ENCODE measurements at places on chromosomes 1 and 21.

DNA sequence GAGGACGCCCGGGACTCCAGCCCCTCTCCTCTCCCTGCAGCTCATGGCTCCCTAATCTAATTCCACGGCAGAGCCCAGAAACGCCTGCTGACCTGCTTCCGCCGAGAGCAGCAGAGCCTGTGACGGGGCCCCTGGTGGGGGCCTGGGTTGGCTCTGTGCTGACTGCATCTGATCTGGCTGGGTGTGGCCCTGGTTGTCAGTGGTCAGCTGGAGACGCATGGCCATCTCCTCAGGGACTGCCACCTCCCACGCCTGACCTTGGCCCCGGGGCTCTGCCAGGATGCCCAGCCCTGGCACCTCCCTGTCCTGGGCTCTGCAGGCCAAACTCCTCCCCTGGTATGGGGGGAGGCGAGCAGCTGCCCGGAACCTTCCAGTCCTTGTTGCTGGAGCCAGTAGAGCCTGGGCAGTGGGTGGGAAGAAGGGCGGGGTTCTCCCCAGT lies 1.1 kb upstream of the PLCH2 start:
- DNase-seq, result no peak

GRCh38 chr1:60035921-60036320 lies 37.6 kb downstream of the C1orf87 start:
- DNase-seq, result no peak

- no peak for DNase-seq
Observed at GRCh38 chr1:52904927-52905698, 16.4 kb downstream of the ECHDC2 start.

- DNase-seq, result no peak
Observed at GRCh38 chr1:225114354-225114990, 185.0 kb downstream of the DNAH14 start.

GRCh38 chr1:74502858-74503257 lies 9.6 kb downstream of the LRRC53 start:
- no peak for DNase-seq

DNA sequence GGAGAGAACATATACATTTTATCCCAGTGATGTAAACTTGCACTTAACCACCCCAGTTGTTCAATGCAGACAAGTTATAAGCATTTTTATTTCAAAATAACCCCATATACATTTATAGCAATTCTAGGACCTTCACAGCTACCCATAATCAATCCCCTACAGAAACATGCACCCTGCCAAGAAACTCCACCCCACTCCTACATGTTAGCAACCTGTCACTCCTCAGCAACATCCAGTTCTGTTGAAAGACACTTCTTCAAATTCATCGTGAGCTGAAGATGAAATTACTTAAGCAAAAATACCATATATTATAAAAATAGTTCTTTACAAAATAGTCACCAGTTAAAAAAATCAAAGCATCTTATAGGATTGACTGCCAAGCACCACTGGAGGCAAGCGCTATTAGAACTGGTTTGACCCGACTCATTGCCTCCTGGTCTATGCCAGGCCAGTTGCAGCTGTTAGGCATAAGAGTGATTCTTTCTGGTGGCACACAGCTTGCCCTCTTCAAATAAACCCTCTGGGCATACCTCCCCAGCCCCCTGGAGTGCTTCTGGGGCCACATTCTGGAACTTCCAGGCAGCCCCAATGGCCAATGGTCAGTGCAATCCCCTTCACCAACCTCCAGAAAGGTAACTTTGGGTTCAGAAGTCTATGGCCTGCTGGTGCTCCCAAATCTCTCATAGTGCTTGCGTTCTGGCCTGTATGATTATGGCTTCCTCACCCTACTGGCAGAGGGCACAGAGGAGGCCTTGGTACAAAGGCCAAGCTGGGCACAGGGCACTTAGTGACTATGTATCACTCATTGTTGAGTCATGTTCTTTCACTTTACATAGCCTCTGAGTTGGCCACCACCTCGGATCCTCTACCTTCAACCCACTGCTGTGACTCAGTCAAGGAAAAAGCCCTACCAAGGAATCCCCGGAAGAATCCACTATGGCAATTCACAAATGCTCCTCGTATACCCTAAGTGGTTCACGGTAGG lies 72.2 kb upstream of the RALGPS2 start:
- DNase-seq, result no peak

All from central memory CD8-positive, alpha-beta T cell (primary cell).